ENCODE measurements at places on chromosomes 16 and 17.

DNA sequence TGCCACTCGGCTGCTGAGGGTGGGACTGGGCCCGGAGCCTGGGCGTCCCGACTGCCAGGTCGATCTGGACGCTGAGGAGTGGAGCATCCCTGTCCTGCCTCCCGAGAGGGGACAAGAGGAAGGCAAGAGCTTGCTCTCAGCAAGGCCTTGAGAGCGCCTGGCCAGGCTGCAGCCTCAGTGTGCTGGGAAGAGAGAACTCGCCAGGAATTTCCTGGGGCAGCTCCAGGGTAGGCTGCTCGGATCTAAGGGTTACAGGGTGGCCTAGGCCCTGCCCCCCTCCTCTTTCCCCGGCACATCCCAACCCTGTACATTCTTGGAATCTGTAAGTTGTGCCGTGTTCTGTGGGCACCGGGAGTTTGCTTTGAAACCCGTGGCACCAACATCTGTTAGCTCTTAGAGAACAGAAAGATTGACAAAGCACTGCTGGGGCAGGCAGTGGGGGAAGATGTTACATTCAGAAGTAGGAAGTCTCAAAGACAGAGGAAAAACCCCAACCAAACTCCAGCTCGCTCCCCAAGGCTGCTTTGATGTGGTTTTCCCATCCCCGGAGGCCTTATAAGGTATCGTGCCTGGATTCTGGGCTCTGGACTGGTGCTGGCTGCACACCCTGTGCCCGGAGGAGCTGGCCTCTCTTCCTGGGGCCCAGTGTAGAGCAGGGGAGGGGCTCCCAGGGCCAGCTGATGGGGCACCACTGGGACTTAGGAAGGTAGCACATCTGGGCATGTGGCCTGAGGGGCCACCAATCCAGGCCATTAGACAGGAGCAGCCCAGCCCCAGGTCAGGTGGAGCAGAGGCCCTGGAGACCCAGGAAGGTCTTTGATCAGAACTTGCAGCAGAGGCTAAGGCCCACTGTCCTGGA lies 55.2 kb downstream of the NKD1 start:
- no peak for DNase-seq

GRCh38 chr16:22012241-22012640 lies 4.3 kb downstream of the MOSMO start:
- no peak for DNase-seq

- no peak for DNase-seq
Observed at GRCh38 chr16:19717314-19717713, 713 bp downstream of the KNOP1 start.

DNA sequence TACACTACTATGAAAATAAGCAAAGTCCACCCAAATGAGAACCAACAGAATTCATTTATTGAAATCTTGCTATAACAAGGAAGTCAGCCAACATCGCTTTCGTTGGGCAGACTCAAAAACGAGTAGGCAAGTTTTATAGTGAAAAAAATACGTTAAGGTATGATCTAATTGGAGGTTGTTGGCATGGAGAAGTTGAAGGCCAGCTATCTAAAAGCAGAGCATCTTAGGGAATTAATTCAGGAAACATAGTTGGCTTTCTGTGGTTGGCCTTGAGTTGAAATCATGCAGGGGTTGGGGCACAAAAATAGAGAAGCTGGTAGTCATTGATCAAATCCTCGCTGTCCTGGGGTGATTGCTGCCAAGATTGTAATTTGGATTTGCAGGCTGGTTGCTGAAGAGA lies 118.3 kb downstream of the PPM1E start:
- no peak for DNase-seq

DNA sequence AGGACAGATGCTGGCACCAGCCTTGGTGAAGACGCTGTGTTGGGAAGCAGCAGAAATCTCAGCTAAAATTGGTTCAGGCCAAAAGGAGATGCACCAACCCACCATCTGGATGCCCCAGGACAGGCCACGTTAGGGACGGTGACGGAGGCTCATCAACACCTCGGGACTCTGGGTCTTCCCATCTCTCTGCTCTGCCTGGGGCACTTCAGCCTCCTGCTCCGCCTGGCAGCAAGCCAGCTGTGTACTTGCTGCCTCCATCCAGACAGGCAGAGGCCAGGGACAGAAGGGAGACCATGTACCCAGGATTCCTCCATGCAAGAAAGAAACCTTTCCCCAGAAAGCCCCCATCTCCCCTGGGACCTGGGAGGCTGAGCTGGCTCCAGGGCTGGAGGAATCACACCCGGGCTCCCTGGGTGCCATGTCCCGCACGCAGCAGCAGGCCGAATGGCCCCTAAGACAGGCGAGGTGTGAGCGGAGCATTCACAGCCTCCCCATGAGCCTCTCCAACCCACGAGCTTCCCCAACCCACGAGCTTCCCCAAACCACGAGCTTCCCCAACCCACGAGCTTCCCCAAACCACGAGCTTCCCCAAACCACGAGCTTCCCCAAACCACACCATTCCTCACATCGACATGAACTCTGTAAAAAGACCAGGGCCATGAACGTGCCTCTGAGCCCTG lies 274.5 kb downstream of the C16orf95 start:
- no peak for DNase-seq

DNA sequence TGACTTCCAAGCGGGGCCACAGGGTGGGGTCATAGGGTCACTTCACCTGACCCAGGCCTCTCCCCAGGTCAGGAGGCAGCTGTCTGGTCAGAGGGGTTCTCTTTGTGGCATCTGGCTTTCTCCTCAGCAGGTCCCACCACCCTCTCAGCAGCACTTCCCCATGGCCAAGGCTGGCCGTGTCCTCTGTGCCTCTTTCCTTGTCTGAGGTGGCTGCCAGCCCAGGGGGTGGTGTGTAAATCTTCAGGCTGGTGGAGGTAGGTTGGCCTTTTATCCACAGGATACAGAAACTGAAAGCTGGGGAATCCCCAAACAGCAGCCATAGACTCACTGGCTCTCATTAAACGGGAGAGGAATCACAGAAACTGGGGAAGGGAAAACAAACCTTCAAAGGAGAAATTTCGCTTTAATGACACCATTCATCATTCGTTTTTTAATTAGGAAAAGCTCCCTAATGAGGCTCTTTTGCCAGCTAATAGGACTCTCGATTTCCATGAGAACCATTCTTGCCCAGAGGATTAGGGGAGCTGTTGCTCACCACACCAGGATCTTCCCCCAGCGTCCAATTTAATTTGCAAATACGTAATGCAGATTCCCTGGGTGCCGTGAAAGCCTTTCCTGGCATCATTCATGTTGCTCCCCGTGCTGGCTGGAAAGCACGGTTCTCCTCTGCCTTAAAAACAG lies 18.0 kb downstream of the C17orf75 start:
- peak; percentile 2 for DNase-seq
